Stimulated activated CD8-positive, alpha-beta memory T cell treated with anti-CD3 and anti-CD28 coated beads, Interleukin-15, amount 100 ng/mL, for 24 hours (primary cell): ENCODE measurements at places on chromosomes 12 and 14.

DNA sequence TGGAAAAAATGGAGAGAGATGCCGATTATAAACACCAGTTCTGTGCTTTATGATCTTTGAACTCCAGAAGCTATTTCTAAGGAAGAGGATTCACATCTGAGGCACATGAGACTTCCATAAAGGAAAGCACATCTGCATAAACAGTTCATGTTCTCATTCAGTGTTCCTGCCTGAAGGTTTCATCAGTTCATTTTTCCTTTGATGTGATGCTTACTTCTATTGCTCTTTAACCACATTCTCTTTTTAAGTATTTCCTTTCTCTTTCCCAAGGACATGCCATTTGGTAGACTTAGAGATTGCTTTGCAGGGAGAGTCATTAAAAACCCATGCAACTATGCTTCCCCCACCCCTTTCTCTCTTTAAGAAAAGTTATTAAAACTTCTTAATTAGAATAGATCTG, 387.0 kb upstream of the FLRT2 start:
- no peak for DNase-seq

GRCh38 chr12:117231750-117232149, 41.5 kb upstream of the FBXO21 start:
- no peak for DNase-seq

- DNase-seq: no peak
Measured at GRCh38 chr14:77063571-77064171, 34.4 kb upstream of the CIPC start.

- no peak for DNase-seq
Measured at GRCh38 chr12:125687403-125687802, 622.2 kb downstream of the AACS start.

DNA sequence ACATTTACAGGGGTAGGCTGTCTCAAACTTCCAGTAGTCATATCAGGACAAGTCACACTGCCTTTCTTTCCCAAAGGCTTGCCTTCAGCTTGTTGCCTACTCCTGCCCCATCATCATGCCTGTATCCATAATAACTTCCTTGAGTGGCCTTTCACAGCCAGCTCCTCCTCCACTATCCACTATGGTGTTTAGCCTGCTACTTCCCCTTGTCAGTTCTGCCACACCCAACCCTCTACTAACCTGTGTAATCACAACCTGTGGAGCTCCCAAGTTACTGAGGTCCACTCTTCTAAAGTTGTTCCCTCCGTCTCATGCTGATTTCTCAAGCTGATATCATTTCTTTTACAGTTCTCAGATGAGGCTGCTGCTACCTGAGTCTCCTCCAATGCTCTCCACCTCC, 159.9 kb downstream of the BMP4 start:
- no peak for DNase-seq

GRCh38 chr12:19998411-19998810, 369.9 kb upstream of the PDE3A start:
- no peak for DNase-seq

DNA sequence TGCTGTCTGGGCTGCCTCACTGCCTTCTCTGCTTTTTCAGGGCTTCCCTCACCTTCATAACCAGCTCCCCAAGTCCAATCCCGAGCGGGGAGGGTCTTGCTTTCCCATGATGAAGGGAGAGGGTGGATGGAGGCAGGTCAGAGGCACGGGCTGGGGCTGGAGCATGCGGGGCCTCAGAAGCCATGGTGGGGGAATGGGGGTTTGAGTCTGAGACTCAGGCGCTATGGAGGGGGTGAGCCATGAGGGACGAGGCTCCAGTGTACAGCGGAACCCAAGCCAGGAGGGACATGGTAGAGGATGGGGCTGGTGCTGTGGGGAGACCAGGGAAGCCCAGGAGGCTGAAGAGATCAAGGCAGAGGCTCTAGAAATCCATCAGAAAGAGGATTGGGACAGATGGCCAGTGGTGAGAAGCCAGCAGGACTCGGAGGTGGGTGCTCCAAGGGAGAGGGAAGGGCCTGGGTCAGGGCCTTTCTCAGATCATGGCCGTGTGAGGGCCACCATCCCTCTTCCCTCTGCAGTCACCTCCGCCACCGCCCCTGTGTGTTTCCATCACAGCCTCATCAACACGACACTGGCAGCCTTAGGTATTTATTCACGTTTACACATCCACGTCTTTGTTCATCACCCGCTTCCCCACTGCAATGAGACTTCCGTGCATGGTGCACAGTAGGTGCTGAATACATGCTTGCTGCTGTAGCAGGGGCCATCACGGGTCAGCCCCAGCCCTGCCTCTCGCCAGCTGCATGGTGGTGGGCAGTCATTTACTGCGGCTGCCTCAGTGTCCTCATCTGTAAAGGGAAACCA, 144.7 kb downstream of the ADGRD1 start:
- no peak for DNase-seq

DNA sequence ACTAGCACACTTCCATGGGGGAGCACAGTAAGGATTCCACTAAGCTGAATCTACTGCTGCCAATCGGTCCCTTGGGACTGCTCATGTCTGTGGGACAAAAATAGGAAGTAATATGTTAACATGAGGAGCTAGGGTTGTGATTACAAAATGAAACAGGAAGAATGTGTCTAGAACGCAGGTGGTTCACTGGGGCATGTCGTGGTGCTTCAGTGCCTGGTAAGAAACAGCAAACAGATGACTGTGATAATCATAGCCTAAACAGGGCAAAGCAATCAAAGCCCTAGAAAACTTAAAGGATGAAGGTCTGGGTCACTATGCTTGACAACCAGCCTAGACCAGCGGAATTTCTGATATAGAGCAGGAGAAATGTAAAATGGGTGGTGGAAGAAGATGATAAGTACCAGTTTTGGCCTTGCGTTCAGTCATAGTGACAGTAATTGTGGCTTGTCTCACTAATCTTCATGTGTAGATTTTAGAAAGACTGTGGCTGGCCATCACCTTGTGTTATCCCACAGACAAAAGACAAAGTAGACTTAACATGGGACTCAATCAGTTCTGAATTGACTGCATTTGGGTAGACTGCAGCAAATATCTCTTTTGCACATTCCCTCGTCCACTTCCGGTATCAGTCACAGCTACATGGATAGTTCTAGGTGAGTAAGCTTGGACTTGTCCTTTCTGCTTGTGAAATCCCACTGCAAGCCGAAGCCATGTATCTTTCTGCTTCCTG, 51.4 kb downstream of the WASHC3 start:
- DNase-seq: no peak

DNA sequence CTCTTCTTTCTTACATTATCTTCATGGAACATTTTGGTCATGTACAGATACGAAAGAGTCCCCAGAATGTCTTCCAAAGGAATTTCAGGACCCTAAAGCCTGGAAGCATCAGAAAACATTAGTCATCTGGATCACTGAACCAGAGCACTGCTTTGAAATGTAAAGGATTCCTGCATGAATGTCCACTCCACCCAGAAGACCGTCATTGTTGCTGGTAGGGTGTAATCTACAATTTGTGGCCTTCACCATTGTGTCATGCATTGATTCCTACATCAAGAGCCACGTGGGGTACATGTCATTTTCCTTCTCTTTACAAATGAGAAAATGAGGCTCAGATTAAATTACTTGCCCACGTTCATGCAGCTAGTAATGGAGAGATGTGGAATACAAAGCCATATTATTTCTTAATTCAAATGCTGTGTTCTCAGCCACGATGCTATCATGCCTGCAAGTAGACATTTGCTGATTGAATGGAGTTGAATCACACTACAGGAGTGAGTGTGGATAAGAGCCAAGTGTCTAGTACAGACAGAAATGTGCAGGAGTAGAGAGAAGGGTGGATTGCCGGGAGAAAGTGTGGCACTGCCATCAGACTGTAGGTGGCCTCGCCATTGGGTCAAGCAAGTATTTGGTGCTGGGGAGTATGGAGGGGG, 231.2 kb downstream of the C12orf75 start:
- no peak for DNase-seq

DNA sequence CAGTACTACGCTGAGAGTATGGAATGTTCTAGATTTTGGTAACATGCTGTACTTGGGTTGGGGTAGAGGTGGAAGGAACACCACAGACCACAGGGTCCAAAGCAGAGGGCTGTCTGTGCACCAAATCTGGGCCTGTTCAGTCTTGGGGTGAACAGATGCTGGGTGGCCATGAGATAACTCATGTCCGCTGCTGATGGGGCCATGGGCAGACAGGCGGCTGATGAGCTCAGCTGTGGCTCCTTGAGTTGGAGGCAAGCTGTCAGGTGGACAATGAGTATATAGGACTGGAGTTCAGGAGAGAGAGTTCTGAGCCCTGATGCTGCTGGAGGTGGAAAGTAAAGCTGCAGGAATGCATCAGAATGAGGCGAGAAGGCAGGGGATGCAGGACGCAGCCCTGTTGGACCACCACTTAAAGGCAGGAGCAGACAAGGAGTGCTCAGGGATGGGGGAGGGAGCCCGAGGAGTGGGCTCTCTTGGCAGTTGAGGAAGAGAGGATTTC, 6.2 kb downstream of the SMIM41 start:
- no peak for DNase-seq

DNA sequence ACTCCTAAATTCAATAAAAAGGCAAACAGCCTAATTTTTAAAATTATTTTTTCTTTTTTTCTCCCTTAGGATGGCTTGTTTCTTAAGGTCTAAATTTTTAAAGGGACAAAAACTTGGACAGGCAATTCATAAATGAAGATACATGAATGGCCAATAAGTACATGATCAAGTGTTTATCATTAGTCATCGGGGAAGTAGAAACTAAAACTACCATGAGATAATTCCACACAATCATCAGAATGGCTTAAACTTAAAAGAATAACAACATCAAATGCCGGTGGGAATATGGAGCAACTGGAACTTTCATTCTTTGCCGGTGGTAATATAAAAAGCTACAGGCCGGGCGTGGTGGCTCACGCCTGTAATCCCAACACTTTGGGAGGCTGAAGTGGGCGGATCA, 29.1 kb downstream of the MOK start:
- no peak for DNase-seq

DNA sequence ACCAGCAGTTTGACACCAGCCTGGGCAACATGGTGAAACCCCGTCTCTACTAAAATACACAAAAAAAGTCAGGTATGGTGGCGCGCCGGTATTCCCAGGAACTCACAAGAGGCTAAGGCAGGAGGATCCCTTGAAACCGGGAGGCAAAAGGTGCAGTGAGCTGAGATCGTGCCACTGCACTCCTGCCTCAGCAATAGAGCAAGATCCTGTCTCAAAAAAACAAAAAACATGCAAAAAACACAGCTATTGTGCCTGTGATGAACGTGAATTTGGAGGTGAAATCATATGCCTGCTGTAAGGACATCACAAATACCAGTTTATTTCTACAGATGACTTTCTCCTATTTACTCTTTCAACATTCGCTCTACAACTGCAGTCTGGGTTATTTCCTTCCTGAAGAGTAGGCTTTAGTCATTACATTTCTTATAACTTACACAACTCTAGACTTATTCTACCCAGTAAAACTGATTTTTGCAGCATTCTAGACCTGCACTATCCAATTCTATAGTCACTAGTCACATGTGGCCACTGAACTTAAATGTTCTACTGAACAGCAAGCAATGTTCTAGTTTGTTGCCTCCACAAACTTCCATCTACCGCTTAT, 48.3 kb downstream of the HNRNPC start:
- no peak for DNase-seq

DNA sequence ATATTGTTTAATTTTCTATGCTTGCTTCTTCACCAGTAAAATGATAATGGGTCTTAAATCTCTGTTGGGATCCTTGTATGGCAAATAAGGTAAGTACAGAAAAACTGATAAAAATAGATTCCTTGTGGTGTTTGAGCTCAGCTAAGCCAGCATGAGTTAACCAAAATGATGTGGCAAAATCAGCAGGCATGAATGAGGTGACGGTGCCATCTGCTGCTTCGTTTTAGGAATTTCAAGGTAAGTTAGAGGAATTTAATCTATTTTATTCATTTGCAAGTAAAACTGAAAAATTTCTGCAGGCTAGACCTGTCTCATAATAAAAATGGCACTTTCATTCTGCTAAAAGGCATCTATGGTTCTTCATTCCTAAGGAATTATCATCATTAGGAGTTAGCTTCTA, 10.0 kb upstream of the CLEC7A start:
- no peak for DNase-seq

- DNase-seq: no peak
Measured at GRCh38 chr12:22656831-22657230, 31.9 kb downstream of the ETNK1 start.

DNA sequence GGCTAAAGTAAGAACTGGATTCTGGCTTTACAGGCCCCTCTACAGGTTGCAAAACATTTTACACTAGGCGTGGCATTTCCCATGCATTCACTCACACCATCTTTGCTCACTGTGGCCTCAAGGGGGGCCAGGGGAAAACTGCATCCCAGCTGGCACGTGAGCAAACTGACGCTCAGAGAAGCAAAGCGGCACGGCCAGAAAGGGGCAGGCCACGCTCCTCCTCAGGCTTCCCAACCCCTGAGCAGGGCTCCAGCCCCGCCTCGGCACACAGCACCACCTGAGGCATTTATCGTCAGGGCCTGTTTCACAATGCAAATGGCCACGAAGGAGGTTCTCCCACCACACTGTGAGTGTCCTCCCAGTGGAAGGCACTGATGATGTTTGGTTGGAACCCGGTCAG, 90.8 kb downstream of the BCL11B start:
- DNase-seq: no peak

DNA sequence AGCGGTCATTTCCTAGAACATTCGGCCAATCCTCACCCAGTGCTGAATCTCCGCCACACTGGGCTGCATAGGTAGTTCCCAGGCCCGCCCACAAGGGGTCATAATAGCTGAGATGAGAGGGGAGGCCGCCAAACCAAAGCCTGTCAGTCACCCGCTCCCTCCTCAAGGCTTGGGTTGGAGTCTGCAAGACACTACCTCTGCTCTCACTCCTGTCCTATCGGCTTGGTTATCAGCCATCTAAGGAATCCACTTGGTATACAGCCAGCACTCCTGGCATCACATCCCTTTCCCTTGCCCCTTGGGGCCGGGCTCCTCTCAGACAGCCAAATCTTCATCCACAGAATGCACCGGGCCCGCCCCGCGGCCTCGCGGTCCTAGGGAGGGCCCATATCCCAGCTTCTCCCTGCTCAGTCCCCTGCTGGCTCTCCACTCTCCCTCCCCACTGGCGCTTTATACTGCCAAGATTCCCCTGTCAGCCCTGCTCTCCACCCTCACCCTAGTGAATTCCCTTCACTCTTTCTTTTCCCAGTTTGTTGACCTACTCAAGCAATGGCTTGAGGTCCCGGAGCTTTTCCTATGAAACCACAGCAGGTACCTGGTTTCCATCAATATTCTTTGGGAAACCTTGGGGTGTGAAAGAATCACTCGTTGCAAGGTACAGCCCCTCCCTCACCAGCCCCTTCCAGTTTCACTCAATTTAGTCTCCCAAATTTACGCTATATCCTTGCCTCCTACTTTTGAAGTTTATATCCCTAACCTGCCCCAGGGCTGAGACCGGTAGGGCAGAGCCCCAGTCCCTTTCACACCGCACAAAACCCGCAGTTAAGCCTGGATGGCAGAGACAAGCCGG, 1.4 kb downstream of the IFFO1 start:
- DNase-seq: no peak
